ENCODE measurements at places on chromosomes 1 and 21. TPM values are rescaled to one million over a fixed set of nuclear protein-coding genes. Genes with fewer than 3 reads are reported as not detected.

The CD53 gene
- total RNA-seq: 0.49 TPM

The DDI2 gene
- total RNA-seq: 27.7 TPM

The ALDH9A1 gene
- total RNA-seq: 30.3 TPM

The GJA8 gene
- not detected for total RNA-seq

The BTBD8 gene
- total RNA-seq: 0.69 TPM

The CA6 gene
- total RNA-seq: not detected

The PPT1 gene
- total RNA-seq: 158 TPM

The APOBEC4 gene
- not detected for total RNA-seq

The CFHR5 gene
- not detected for total RNA-seq

The PPFIA4 gene
- 1.9 TPM for total RNA-seq

The UBL4B gene
- not detected for total RNA-seq

The GPA33 gene
- total RNA-seq: 0.18 TPM

The CXADR gene
- 24.7 TPM for total RNA-seq

The PLA2G5 gene
- not detected for total RNA-seq

The PSEN2 gene
- 33.3 TPM for total RNA-seq

The SDC3 gene
- total RNA-seq: 36.1 TPM

The ITLN2 gene
- not detected for total RNA-seq

The MR1 gene
- 3.9 TPM for total RNA-seq

The F3 gene
- total RNA-seq: 2.6 TPM

The AADACL4 gene
- total RNA-seq: not detected

The CENPS gene
- 40.8 TPM for total RNA-seq

The MXRA8 gene
- 96.0 TPM for total RNA-seq

The PCP4 gene
- total RNA-seq: not detected
